ENCODE measurements at places on chromosomes 13 and 19.

GRCh38 chr13:111021270-111021669 is 93.8 kb upstream of the ARHGEF7 start:
- DNase-seq, result no peak

DNA sequence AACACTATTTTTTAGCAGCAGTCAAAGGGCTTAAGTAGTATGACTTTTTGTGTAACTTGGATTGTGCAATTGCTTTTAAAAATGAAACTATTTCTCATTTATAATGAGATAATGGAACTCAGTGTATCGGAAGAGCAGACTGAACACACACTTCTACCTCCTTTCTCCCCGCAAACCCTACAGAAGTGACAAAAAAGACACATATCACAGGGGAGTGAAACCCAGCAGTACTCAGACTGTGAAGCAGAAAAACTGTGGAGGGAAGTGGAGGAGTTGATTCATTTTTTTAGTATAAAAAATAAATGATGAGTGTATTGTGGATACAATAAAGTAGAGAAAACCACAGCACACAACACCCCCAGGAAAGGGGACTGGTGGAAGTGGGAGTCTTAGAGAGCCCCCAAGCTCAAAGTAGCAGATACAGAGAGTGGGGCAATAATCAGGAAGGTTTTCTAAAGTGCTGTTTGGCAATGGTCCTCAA is 9.7 kb downstream of the LPAR6 start:
- DNase-seq, result no peak

GRCh38 chr19:46785980-46786235 is 2.5 kb downstream of the SLC1A5 start:
- no peak for DNase-seq

- no peak for DNase-seq
Observed at GRCh38 chr13:80083081-80083852, 257.7 kb downstream of the SPRY2 start.

- DNase-seq, result no peak
Observed at GRCh38 chr13:93355094-93355493, 128.5 kb downstream of the GPC6 start.

DNA sequence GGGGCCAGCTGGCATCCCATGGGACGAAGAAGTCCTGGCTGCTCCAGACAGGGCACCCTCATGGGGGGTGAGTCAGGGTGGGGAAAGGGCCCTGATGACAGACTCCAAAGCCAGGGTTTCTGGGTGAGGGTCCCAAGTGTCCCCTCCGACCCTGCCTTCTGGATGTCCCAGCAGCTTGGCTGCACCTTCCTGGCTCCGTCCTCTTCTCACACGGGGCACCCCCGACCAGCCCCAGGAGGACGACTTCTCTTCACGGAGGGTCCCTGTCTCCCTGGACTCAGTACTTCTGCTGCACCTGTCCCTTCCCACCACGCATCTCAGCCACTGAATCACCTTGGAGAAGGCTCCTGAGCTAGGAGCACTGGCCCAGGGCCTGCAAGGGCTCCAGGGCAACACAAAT is 19.9 kb downstream of the MIER2 start:
- DNase-seq, result no peak

Data from naive thymus-derived CD8-positive, alpha-beta T cell (primary cell).